MM.1S (cell line): ENCODE measurements at places on chromosomes 4 and X.

GRCh38 chr4:174593701-174594100, 71.4 kb upstream of the HPGD start:
- no peaks in the 10 kb centered on the region for H3K4me1 ChIP-seq
- no peak overlapping the region for H3K27ac ChIP-seq
- H3K4me3 ChIP-seq = no peak overlapping the region

- H3K27me3 ChIP-seq = no peaks in the 10 kb centered on the region
- peaks cover 6% of the 10 kb centered on the region; the same call in 1 of the 2 replicates for H3K4me1 ChIP-seq
- no peaks in the 10 kb centered on the region; the same call in none of the 2 replicates for H3K36me3 ChIP-seq
- no peak overlapping the region for H3K4me3 ChIP-seq
- H3K27ac ChIP-seq = peak overlapping the region; percentile 27; the same call in 1 of the 2 replicates
Observed at GRCh38 chr4:102586644-102587021, 85.5 kb downstream of the NFKB1 start.

DNA sequence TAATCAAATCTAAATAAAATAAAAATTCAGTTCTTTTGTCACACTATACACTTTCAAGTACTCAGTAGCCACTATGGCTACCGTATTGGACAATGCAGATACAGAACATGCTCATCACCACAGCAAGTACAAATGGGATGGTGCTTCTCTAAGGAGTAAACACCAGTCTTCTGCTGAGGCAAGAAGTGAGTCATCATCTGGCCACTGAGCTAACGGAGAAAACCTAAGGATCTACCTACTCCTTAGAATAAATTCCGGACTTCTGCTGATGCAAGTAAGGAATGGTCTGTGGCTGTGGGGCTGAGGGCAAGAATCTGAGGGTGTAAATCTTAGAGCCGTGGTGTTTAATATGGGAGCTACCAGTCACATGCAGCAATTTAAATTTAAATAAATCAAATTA, 11.3 kb upstream of the RBMXL3 start:
- no peaks in the 10 kb centered on the region for H3K27me3 ChIP-seq
- H3K27ac ChIP-seq = no peak overlapping the region
- no peaks in the 10 kb centered on the region for H3K4me1 ChIP-seq
- no peaks in the 10 kb centered on the region for H3K36me3 ChIP-seq
- DNase-seq = no peak

GRCh38 chr4:144288011-144288903, 147.7 kb upstream of the GYPA start:
- H3K27ac ChIP-seq = no peak overlapping the region
- H3K4me3 ChIP-seq = no peak overlapping the region

- no peak for DNase-seq
- no peak overlapping the region for H3K27ac ChIP-seq
- H3K4me1 ChIP-seq = no peaks in the 10 kb centered on the region
- H3K4me3 ChIP-seq = no peak overlapping the region
Observed at GRCh38 chr4:42344309-42344708, 53.0 kb upstream of the SHISA3 start.

- no peak overlapping the region for H3K27ac ChIP-seq
- H3K4me1 ChIP-seq = no peaks in the 10 kb centered on the region
- no peaks in the 10 kb centered on the region for H3K27me3 ChIP-seq
Observed at GRCh38 chrX:123274796-123275195, 90.7 kb downstream of the GRIA3 start.

GRCh38 chrX:47674776-47675175, 15.8 kb upstream of the UXT start:
- H3K27me3 ChIP-seq = no peaks in the 10 kb centered on the region
- H3K36me3 ChIP-seq = no peaks in the 10 kb centered on the region
- no peak overlapping the region for H3K27ac ChIP-seq

GRCh38 chr4:148015058-148015457, 283.2 kb downstream of the ARHGAP10 start:
- H3K4me3 ChIP-seq = no peak overlapping the region
- no peaks in the 10 kb centered on the region for H3K36me3 ChIP-seq
- no peak overlapping the region for H3K27ac ChIP-seq
- no peaks in the 10 kb centered on the region for H3K27me3 ChIP-seq
